ENCODE measurements at places on chromosomes 6 and 20. TPM values are rescaled to one million over a fixed set of nuclear protein-coding genes. Genes with fewer than 3 reads are reported as not detected.

Gene PDYN
- total RNA-seq, result not detected

Gene PI16
- total RNA-seq, result 4.7 TPM

Gene DEF6
- total RNA-seq, result 39.8 TPM

Gene ASIP
- total RNA-seq, result not detected

Gene OPN5
- total RNA-seq, result not detected

Gene DNAAF9
- total RNA-seq, result 28.6 TPM

Gene VGLL2
- not detected for total RNA-seq

Gene DSN1
- total RNA-seq, result 13.6 TPM

Gene SOBP
- total RNA-seq, result 6.9 TPM

Gene CDSN
- not detected for total RNA-seq

Gene BMP6
- 4.5 TPM for total RNA-seq

Gene B3GALT4
- total RNA-seq, result 23.7 TPM

Gene SLA2
- total RNA-seq, result 6.9 TPM

Gene TAF4
- 20.5 TPM for total RNA-seq

Gene THBD
- 146 TPM for total RNA-seq

Gene OOEP
- total RNA-seq, result not detected

Gene VEGFA
- total RNA-seq, result 213 TPM

Gene TTK
- not detected for total RNA-seq

Gene POPDC3
- 0.57 TPM for total RNA-seq

Gene YTHDF1
- total RNA-seq, result 32.3 TPM

Gene CDS2
- total RNA-seq, result 33.4 TPM

Gene MAP3K5
- total RNA-seq, result 44.0 TPM

Gene HTR1E
- not detected for total RNA-seq

Gene PRKN
- total RNA-seq, result 29.3 TPM

Gene SLC32A1
- total RNA-seq, result not detected

Gene DCBLD1
- total RNA-seq, result 43.0 TPM

Gene HLA-DOA
- 19.3 TPM for total RNA-seq

Gene SYNGAP1
- total RNA-seq, result 14.2 TPM

Gene TOX2
- 24.9 TPM for total RNA-seq

Gene GLP1R
- 0.09 TPM for total RNA-seq

Gene LRFN2
- not detected for total RNA-seq

Gene ELOVL5
- total RNA-seq, result 75.2 TPM

Gene OTOR
- not detected for total RNA-seq

Gene MYT1
- total RNA-seq, result not detected

Gene PDE7B
- 2.5 TPM for total RNA-seq

Gene TBXT
- total RNA-seq, result not detected

Gene DDO
- total RNA-seq, result 6.2 TPM

Gene SPO11
- not detected for total RNA-seq

Gene SYNDIG1
- not detected for total RNA-seq

Gene KCNK5
- total RNA-seq, result 8.9 TPM

Gene PLG
- total RNA-seq, result not detected

Gene TMEM14A
- 25.3 TPM for total RNA-seq

Gene DEFB124
- total RNA-seq, result not detected

All from upper lobe of left lung (tissue), 6 donors.